Left lobe of liver (tissue), 2 donors: ENCODE measurements at places on chromosomes 11 and 22. TPM values are rescaled to one million over a fixed set of nuclear protein-coding genes. Genes with fewer than 3 reads are reported as not detected.

Gene LRRN4CL
- not detected for total RNA-seq

GRCh38 chr11:79296141-79296540 lies 144.7 kb downstream of the TENM4 start:
- DNase-seq: no peak

Gene GGTLC3
- total RNA-seq: not detected

- no peak for DNase-seq
Observed at GRCh38 chr11:57364851-57365660, 15.9 kb downstream of the PRG3 start.

DNA sequence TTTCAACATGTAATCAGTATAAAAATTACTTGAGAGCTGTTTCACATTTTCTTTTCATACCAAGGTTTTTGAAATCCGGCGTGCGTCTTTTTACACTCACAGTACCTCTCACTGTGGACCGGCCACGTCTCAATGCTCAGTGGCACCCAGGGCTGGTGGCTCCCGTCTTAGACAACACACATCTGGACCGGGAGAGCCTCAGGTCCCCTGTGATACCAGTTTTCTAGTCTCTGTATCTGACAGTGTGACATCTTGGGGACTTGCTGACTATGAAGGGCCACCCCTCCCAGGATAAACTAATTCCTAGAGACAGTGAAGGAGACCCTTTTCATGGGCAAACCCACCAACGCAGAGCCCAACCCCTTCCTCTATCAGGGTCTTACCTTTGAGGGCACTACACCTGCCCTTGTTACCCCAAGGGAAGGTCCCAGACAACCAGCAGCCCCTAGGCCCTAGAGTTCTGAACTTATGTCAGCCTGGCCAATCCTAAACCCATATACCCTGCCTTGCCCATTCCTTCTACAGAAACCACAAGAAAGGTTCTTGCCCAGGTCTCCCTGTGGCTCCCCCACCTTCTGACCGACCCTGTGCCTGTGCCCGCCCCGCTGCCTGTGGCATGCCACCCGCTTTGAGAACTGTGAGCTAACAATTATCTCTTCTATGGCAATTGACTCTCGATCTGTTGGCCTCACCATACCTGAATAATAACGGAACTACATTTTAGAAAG lies 6.1 kb upstream of the ASCL2 start:
- DNase-seq: peak; percentile 29

Gene MS4A2
- total RNA-seq: 0.15 TPM

GRCh38 chr11:34830648-34831047 lies 85.5 kb downstream of the APIP start:
- no peak for DNase-seq

- DNase-seq: no peak
Observed at GRCh38 chr11:113197446-113197845, 116.9 kb upstream of the TTC12 start.

DNA sequence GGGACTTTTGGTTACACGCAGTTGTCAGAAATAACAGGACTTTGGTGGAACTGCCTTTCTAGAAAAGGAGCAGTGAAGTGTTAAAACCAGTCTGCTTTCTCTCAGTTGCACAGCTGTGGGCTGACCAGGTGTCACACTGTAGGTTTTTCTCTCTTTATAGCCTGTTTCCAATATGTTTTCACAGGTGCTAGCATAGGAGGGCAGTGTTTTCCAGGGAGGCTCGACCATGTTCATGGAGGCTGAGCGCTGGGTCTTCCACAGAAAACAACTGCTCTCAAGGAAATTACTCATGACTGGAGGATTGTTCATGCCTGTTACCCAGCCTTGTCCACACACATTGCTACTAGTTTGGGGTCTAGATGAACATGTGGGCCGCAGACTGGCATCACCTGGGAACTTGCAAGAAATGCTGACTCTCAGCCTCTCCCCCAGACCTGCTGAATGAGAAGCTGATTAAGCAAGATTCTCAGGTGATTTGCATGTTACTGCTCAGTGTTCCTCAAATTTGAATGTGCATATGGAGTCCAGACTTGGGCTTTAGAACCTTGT lies 157.7 kb downstream of the MAML2 start:
- DNase-seq: no peak

DNA sequence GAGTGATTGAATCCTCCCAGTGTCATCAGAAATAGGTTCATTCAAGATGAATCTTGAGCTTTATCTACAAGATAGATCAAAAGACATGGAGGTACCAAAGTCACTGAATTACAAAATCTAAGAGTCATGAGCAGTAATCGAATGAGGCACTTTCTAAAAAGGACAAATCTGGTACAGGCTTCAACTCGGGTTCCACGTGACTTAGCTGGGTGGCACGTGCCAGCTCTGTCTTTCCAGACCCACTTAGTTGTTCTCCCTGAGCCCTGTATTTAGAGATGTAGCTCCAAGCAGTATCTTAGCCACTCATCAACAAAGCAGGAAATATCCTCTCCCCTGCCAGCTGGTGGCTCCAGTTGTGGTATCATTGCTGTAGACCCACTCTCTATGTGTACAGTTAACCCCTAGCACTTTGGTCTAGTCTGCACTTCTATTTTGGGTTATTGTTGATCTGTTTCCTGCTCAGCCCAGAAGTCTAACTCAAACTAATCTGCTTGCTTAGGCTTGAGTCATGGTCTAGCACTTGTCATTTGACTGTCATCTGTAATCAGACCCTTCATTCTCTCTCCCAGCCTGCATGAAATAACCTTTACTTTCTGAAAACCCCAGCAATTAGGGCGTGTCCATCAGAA lies 528.7 kb downstream of the ETS1 start:
- DNase-seq: no peak

DNA sequence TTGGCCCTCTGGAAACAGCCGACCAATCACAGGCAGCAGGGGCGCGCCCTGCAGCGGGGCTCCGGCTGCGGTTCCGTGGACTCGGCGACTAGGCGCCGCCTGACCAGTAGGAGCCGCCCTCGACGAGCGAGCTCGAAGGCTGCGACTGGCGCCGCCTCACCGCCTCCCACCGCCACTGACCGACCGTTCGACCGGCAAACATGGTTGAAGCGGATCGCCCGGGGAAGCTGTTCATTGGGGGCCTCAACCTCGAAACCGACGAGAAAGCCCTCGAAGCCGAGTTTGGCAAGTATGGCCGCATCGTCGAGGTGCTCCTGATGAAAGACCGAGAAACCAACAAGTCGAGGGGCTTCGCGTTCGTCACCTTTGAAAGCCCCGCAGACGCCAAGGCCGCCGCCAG lies at the start of gene RBMXL2:
Gene RBMXL2, plus strand, starts transcription at position 78 of the 400 bp plus-strand sequence. Its CDS starts 123 bp downstream, at position 201.
- no peak for DNase-seq

Gene CACNA1I
- 0.05 TPM for total RNA-seq

Gene EHF
- total RNA-seq: 2.8 TPM

Gene RAB3IL1
- total RNA-seq: 4.0 TPM

GRCh38 chr22:27804470-27805297 lies 3.1 kb upstream of the MN1 start:
- DNase-seq: peak; percentile 66

DNA sequence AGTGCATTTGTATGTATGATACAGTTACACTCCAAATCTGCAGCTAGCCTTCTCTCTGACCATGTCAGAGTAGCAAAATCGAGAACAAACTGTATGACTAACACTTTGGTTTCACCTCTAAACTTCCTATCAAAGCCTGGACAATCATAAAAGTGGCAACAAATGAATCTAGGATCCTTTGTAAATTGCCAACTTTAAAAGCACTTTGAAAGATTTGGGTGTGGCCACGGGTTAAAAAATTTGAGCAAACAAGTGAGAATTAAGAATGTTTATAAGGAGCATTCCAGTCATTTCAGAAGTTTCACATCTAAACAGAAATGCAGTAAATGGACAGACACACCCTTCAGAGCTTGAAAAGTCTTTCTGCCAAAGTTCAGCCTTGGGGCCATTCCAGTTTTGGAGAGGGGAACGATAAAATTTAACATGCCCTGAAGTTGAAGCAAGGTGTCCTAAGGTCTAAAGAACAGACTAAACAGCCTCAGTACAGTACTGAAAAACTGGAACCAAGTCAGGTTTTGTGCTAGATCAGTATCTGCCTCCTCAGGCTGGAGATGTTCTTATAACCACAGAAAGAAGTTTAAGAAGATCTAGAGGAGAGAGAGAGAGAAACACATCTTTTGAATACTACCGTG lies 181.9 kb upstream of the BDNF start:
- DNase-seq: no peak

- DNase-seq: no peak
Observed at GRCh38 chr11:94117871-94118270, 10.8 kb upstream of the PANX1 start.

DNA sequence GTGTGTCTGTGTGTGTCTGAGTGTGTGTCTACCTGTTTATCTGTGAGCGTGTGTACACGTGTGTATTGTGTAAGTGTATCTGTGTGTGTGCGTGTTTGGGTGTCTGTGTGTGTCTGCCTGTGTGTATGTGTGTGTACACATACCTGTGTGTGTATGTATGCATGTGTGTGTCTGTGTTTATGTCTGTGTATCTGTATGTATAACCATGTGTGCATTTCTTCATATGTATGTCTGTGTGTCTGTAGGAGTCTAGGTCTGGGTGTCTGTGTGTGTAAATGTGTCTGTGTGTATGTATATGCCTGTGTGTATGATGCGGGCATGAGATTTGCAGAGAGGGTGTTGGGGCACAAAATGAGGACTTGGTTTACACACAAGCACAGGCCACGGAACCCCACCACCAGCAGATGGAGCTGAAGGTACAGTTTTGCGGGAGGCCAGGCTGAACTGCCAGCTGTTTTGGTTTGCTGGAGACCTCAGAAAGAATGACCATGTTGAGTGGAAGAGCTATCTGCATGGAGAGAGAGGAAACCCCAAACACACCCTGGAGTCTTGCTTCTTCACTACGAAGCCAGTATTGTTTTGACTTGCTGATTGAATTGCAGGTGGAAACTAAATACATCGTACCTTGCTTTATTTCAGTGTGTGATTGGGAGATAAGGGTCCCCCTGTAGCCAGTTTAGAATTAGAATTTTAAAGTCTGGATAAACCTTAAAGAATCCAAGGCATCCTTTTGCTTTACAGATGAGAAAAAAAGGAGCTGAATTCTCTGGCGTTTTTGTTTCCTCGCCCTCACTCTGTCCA lies 497.2 kb downstream of the NTM start:
- peak; percentile 52 for DNase-seq

Gene DYNC2H1
- 1.6 TPM for total RNA-seq

- no peak for DNase-seq
Observed at GRCh38 chr11:125871391-125872137, 15.9 kb upstream of the HYLS1 start.

Gene RAB36
- 0.38 TPM for total RNA-seq

GRCh38 chr11:113045146-113045545 lies 83.9 kb downstream of the NCAM1 start:
- DNase-seq: no peak

GRCh38 chr11:75145196-75145971 lies 5.5 kb upstream of the SLCO2B1 start:
- DNase-seq: peak; percentile 29

DNA sequence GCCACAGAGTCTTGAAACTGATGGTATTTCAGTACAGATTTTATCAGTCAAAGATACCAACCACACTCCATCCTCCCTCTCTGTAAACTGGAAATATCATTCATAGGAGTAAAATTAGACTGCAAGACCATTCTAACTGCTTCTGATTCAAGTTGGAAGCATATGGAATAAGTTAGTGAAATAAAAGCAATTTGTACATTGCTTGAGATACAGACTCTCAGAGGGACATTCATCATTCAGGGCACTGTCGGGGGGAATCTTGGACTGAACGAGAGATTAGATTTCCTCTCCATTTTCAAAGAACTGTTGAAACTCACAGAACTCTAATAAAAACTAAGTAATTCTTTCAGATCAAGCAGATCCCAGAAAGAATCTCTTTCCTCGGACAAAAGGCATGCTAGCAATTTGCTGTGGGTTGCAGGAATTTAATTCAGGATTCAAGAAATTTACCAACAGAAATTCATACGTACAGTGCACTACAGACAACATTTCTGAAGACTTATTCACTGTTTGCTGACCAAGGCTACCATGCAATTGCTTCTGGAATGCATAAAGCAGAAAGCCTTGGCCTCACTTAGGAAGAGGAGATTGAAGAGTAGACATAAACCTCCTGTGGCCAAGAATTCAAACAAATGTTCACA lies 34.1 kb downstream of the PAMR1 start:
- DNase-seq: no peak

Gene GGTLC2
- total RNA-seq: not detected

- no peak for DNase-seq
Observed at GRCh38 chr11:94762208-94762607, 5.9 kb upstream of the AMOTL1 start.

DNA sequence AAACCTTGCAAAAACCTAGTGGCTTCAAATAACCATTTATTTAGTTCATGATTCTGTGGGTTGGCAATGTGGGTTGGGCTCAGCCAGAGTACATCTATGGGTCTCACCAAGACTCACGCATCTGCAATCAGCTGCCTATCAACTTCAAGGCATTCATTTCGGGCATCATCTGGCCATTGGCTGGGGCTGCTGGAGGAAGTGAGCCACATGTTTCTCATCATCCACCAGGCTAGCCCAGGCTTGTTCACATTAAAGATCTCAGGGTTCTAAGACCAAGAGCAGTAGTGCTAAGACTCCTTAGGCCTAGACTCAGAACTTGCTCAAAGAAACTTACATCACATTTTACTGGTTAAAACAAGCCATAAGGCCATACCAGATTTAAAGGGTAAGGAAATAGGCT lies 478.9 kb upstream of the ARHGAP42 start:
- no peak for DNase-seq

- no peak for DNase-seq
Observed at GRCh38 chr11:93166862-93167261, 30.9 kb downstream of the SLC36A4 start.

Gene NAV2
- total RNA-seq: 32.0 TPM

DNA sequence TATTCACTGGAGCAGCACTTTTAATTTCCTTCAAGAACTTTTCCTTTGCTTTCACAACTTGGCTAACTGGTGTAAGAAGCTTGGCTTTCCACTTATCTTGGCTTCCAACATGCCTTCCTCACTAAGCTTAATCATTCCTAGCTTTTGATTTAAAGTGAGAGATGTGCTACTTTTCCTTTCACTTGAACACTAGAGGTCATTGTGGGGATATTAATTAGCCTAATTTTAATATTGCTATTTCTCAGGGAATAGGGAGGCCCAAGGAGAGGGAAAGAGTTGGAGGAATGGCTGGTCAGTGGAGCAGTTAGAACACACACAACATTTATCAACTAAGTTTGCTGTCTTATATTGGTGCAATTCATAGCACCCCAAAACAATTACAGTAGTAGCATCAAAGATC lies 24.6 kb upstream of the CCDC90B start:
- DNase-seq: no peak

GRCh38 chr22:30400159-30400558 lies 3.3 kb downstream of the SEC14L2 start:
- no peak for DNase-seq

- no peak for DNase-seq
Observed at GRCh38 chr11:92751594-92751993, 217.9 kb upstream of the MTNR1B start.

Gene GLB1L3
- total RNA-seq: 0.10 TPM

Gene ROBO4
- 6.3 TPM for total RNA-seq
